Natural killer cell (primary cell): ENCODE measurements at places on chromosomes 2 and 18. TPM values are rescaled to one million over a fixed set of nuclear protein-coding genes. Genes with fewer than 3 reads are reported as not detected.

DNA sequence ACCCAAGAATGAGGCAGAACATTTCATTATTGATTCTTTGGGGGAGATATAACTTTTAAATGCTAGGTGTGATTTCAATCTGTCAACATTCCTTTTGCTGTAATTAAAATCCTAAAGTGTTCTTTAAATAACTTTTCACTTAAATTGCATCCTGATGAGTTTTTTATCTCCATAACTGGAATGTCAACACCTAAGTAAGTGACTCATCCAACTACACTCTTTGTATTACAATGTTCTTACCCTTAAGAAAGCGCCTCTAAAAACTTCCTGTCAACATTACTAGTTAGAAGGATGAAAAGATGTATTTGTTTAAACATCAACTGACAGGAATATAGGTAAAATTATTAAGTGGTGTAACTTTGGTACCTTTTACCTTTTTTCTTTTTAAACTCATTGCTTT is 1657.0 kb downstream of the LRP1B start:
- DNase-seq = no peak

- DNase-seq = no peak
Measured at GRCh38 chr2:26172189-26172870, 558 bp upstream of the GAREM2 start.

DNA sequence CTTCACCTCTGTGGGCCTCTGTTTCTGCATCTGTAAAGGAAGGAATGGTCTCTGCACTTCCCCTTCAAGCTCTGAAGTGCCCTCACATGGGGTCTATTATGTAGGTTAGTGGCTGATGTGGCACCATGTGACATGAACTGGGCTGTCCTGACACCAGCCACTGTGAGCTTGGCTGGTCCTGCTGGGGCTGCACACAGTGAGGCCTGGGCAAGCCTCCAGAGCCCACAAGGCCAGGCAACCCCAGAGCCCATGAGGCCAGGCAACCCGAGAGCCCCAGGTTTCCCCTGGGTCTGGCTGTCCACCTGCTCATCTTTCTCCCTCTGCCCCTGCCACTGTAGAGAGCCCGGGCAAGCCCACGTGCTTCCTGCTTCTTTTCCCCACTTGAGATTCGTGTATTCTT is 150.1 kb upstream of the SMAD2 start:
- no peak for DNase-seq

- DNase-seq = no peak
Measured at GRCh38 chr18:54684784-54685183, 93.7 kb downstream of the DYNAP start.

GRCh38 chr2:11096591-11096990 is 58.7 kb upstream of the SLC66A3 start:
- DNase-seq = no peak

Gene ITGA4
- 189 TPM for total RNA-seq

Gene SPDYA
- 8.0 TPM for total RNA-seq
